ENCODE measurements at places on chromosomes 3 and 15.
A peak's percentile ranks its signal among the peaks of the same experiment; 100 is the strongest.

- DNase-seq = no peak
Measured at GRCh38 chr3:126147147-126147931, 33.0 kb downstream of the ALDH1L1 start.

- no peak for DNase-seq
Measured at GRCh38 chr3:158267015-158267414, 157.1 kb downstream of the RSRC1 start.

- DNase-seq = no peak
Measured at GRCh38 chr3:64495121-64495780, 192.5 kb downstream of the ADAMTS9 start.

DNA sequence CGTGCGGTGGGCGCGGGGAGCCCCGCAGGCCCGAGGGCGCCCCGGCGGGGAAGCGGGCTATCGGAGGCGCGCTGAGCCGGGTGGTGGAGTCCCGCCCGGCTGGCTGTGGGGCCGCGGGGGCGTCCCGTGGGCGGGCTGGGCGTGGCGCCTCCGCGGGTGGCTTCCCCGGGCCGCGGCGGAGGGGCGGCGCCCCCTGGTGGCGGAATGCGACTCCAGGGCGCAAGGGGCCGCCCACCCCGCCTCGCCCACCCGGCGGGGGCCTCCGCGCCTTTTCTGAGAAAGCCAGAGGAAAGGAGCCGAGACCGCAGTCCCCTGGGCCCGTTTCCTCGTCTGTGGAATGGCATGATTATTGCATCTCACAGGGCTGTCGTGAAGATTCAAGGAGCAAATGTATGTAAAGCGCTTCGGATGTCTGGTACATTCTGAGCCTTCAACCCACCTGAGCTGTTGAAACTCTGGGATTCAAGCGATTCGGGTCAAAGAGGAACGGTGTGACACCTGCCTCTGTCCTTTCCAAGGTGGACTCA, 31.9 kb upstream of the RAB6B start:
- DNase-seq = peak; percentile 66

GRCh38 chr3:177934001-177934891, 602.0 kb upstream of the KCNMB2 start:
- no peak for DNase-seq
